Activated T-cell treated with anti-CD3 and anti-CD28 coated beads for 24 hours (primary cell): ENCODE measurements at places on chromosomes 7 and 10.
A peak's percentile ranks its signal among the peaks of the same experiment; 100 is the strongest.

DNA sequence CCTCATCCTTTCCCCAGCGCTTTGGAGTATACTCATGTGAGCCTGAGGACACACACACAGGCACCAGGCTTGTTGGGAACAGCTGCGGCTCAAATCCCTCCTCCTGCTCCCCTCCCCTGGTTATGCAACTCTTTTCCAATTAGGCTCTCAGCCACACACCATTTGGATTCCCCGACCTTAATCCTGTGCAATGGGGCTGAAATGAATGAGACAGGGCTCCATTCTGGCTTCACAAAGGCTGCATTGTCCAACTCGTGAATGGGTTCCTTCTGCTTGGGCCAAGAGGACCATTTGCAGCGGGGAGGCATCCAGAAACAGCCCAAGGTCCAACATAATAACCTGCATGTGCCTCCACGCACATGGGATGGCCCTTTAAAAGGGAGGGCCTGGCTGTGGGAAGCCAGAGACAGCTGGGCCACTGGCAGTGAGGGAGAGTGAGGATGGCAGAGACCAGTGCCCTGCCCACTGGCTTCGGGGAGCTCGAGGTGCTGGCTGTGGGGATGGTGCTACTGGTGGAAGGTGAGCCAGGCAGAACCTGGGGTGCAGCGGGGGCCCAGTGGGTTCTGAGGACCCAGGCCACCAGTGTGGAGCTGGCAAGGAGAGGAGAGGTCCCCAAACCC is at the start of gene RGR:
RGR (plus strand) TSS at position 403 of the 620 bp plus-strand sequence; CDS start at position 441, 38 bp downstream.
- DNase-seq: no peak

DNA sequence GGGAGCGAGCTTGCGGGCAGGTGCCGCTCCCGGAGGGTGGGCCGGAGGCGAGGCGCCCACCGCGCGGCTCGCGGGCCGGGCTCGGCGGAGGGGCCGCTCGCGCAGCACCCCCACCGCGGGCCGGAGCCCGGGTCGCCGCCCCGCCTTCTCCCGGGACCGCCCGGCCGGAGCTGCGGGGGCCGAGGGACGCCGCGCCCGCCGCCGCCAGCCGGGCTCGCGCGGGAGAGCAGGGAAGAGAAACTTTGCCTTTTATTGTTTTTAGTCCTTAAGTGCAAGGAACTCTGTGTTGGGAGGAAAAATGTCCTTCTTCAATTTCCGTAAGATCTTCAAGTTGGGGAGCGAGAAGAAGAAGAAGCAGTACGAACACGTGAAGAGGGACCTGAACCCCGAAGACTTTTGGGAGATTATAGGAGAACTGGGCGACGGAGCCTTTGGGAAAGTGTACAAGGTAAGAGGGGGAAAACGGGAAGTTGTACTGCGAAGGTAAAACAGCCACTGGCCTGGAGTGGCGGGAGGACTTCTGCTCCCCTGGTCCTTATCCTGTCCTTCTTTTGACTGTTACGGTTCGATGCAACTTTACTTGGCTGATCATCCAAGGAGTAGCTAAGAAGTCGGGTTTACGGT is 620 bp downstream of the SLK start:
- no peak for DNase-seq

- peak; percentile 29 for DNase-seq
Observed at GRCh38 chr7:134710854-134711624, 64.4 kb downstream of the BPGM start.

- no peak for DNase-seq
Observed at GRCh38 chr10:118287076-118287806, 54.9 kb downstream of the FAM204A start.

- DNase-seq: no peak
Observed at GRCh38 chr10:113028456-113029440, 78.7 kb downstream of the TCF7L2 start.

DNA sequence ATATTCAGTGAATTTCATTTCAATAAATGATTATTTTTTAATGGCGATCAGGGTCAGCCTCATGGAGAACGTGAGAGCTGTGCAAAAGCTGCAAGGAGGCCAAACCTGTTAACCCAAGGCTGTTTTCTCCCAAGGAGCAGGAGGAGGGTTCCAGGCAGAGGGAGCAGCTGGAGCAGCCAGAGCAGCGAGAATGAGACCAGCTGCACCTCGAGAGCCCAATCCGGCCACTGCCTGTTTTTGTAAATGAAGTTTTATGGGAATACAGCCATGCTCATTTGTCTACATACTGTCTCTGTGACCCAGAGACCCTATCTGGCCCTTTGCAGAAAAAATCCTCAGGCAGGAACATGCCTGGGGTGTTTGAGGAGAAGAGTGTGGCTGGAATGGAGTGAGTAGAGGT is 104.9 kb downstream of the GRK5 start:
- DNase-seq: no peak

- DNase-seq: no peak
Observed at GRCh38 chr10:78749898-78750297, 318.9 kb upstream of the ZMIZ1 start.

DNA sequence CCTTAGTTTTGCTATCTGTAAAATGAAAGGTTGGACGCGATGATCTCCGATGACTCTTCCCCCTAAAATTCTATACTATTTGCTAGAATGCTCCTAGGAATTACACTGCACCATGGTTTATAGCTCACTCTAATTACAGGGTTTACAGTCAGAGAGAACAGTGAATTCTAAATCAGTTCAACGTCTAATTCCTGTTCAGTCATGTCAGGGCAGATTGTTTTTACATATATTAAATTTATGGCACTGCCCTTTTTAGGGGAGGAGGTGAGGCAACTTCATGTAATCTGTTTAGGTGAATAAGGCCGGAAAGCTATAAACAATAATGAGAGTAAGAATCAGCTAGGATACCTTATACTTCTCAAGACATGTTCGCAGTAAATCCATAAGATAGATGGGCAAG is 293.9 kb downstream of the BAMBI start:
- DNase-seq: no peak

- DNase-seq: no peak
Observed at GRCh38 chr10:91123261-91123660, 97.2 kb upstream of the PCGF5 start.

GRCh38 chr7:122532406-122533269 is 166.3 kb downstream of the RNF133 start:
- DNase-seq: no peak

GRCh38 chr10:1412531-1413189 is 324.7 kb downstream of the ADARB2 start:
- no peak for DNase-seq

- no peak for DNase-seq
Observed at GRCh38 chr7:139924461-139924860, 95.4 kb downstream of the TBXAS1 start.

DNA sequence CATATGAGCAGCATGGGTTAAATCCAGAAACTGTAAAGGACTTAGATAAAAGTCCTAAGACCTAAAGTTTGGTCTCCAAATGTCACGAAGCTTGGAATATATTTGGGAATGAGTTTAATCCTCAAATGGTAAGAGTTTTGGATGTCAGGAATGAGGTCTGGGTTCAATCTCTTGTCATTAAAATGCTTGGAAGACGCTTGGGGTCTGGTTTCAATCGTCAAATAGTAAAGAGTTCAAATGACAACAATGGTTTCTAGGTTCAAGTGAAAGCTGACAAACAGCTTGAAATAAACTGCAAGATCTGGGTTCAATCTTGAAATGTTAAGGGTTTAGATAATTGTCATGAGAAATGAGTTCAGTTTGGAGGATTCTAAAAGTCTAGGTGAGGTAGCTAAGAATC is 385.5 kb upstream of the HPS1 start:
- no peak for DNase-seq

DNA sequence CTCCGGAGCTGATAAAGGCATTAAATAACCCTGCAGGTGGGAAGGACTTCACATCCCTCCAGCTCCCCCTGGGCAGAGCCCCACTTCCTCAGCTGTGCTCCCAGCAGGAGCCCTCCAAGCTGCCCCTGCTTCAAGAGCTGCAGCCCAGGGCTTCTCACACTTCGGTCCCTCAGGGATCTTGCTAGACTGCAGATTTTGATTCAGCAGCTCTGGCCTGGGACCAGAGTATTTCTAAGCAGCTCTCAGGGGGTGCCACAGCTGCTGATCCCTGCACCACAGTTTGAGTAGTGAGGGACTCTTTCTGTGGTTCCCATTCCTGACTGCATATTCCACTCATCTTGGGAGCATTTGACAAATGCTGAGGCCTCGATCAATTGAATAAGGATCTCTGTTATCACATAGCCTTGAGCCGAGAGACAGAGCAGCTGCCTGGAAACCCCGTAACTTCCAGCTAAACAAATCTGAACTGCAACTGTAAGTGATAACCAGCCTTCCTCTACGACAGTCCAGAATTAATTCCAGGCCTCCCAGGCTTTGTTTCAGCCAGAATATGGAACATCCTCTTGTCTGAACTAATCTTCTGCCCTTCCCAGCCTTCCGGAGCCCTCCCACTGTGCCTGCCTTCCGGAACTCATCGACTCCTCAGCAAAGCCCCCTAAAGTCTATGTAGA is 161.4 kb downstream of the CCDC3 start:
- DNase-seq: no peak

GRCh38 chr10:72092171-72092924 is 4.0 kb upstream of the SPOCK2 start:
- DNase-seq: no peak

DNA sequence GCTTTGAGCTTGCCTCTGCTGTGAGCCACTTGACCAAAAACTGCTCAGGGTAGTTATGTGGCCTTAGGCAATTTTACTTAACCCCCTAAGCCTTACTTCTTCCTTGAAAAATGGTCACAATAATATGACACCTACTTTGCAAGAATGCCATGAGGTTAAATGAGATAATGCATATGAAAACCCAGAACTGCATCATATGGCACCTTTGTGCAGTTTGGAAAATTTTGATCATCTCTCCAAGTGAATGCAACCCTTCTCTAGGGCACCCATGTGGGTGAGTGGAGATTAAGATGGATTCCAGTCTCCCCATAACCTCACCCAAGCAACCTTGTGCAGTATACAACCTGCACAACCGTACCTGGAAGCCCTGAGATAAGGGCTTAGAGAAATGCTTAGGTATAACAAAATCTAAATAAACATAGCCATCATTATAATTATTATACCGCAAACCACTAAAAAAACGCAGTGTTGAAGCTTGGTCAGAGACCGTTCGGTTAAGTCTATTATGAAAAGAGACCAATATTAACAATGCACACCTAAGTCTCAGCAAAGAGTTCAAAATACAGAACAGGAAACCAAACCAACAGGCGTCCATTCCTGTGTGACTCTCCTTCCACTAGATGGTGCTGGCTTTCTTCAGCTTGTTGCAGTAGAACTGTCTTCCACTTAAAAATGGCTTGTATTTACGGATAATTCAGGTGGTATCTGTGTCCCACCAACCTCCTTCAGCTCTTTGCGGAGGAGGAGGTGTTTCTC is 21.0 kb upstream of the ASB15 start:
- no peak for DNase-seq

DNA sequence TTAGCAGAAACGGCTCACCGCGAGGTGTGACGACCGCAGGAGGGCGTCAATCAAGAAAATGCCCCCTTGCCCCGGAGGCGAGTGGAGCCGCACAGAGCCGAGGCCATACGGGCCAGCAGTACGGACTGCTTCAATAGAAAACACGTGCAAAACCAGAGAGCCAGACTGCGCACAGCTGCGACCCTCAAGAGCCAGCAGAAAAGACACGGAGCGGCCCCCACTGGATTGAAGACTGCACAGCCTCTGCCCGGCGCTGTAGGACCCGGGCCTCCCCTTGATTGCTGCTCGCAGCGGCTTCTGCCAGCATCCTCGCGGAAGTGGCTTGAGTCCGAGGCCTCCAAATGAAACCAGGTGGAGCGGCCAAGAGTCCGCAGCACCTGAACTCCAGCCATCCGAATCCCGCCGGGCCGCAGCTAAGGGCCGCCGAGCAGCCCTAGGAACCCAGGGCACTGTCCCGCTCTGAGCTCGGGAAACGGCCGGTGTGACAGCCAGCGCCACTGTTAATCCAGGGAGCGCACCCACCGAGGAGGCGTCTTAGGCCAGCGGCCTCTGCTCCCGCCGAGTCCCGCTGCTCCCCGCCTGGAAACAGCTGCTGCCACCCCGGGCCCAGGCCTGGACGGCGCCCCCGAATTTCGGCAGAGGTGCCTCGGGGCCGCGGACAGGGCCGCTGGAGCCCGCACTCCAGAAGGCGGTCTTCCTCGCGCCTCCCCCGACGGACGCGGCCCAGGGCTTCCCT is 660 bp upstream of the HHEX start:
- no peak for DNase-seq

- DNase-seq: no peak
Observed at GRCh38 chr7:14687777-14688176, 214.8 kb downstream of the DGKB start.

DNA sequence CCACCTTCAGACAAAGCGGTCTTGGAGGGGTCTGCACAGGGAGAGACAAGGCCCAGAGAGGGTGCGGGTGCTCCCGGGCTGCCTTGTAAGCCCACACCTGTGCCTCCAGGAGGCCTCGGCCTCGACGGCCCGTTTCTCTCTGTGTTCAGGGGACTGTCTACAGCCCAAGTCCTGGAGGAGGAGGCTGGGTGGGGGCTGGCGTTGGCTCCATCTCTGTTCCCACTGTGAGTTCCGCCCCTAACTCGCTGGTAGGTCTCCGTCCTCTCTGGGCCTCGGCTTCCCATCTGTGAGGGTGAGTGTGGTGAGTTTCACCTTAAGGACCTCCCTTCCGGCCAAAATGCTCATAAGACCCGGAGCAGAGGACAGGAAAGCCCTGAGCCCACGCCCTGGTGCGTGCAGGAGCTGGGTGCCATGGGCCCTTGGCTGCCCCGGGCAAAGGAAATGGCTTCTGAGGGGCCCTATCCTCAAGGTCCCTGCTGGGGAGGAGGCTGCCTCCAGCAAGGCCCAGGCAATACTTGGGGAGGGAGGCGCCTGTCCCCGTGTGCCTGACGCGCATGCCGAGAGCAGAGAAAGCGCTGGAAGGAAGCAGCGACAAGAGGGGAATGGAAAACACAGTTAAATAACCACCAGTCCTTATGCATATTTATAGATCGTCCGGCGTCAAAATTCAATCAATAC is 276.8 kb downstream of the ELFN1 start:
- no peak for DNase-seq

DNA sequence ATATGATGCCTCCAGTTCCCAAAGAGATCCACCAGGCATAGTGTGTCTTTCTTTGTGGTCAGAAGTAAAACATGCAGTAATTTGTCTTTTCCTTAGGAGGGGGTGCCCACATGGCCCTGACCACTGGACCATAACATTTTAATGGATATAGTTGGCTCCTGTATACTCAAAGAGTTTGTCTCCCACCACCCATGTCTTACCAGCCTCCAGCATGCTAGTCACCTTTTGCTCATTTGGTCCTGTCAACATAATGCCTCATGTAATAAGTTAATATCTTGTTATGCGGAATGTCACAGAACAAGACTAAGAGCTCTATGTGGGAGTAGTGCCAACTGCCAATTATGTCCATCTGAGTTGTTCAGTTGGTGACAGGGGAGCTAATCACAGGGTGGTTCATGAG is 83.4 kb upstream of the IFRD1 start:
- DNase-seq: no peak

- DNase-seq: no peak
Observed at GRCh38 chr7:53113424-53113823, 78.0 kb downstream of the POM121L12 start.

- no peak for DNase-seq
Observed at GRCh38 chr10:43574906-43575305, 490 bp upstream of the ZNF239 start.
